ENCODE measurements at places on chromosomes 12 and 14. TPM values are rescaled to one million over a fixed set of nuclear protein-coding genes. Genes with fewer than 3 reads are reported as not detected.
A peak's percentile ranks its signal among the peaks of the same experiment; 100 is the strongest.

The LETMD1 gene
- 39.9 TPM for total RNA-seq

The RHOF gene
- total RNA-seq = 6.5 TPM

The COX8C gene
- not detected for total RNA-seq

The ZNF10 gene
- 12.9 TPM for total RNA-seq

The NRL gene
- 0.88 TPM for total RNA-seq

GRCh38 chr14:32594766-32595165 lies 265.7 kb downstream of the AKAP6 start:
- DNase-seq = no peak

- no peak for DNase-seq
Measured at GRCh38 chr14:34174973-34175372, 224.1 kb upstream of the EGLN3 start.

DNA sequence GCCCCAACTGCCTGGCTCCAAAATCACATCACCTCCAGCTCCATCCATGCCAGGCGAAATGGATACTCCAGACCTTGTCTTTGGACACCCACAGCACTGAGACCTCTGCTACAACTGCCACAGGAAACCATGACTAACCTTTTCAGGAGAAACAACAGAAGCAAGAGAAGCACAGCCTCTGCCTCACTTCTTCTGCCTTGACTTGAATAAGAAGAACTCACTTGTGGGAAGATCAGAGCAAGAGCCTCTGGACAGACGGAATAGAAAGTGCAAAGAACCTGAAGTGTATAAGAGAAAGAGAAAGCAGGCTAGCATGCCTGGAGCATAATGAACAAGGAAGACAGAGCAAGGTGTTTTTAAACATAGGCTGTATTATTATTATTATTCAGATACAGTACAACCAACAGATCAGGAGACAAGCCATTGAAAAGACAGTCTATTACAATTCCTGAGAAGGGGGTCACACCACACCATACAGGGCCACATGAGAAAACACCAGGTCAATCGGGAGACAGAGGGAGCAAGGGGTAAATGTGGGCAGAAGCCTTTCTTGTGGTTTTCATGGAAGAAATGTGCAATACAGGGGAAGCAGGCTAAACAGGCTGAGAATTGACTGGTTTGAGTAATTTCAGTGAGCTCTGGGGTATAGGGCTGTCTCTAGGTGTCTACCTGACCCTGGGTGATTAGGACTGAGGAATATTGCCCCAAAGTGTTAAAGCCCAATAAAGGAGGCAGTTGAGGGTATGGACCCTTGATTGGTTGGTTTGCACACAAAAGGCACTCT lies 7.4 kb upstream of the OR10P1 start:
- DNase-seq = peak; percentile 24

DNA sequence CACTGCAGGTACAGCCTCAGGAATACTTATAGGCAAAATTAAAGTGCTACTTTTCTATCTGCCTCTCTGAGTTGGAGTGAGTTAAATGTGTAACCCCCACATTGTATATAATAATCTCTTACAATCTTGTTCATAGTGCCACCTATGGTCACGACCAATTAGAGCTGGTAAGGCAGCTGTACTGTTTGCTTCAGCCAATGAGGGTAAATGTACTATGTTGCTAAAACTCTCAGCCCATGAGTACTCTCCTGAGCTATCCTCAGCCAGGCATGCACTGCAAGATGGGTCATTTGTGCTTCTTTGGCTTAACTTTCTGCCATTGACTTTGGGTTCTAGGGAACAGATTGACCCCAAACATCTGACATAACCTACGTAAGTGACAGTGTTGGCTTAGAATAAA lies 15.0 kb upstream of the MDM2 start:
- DNase-seq = peak; percentile 69

DNA sequence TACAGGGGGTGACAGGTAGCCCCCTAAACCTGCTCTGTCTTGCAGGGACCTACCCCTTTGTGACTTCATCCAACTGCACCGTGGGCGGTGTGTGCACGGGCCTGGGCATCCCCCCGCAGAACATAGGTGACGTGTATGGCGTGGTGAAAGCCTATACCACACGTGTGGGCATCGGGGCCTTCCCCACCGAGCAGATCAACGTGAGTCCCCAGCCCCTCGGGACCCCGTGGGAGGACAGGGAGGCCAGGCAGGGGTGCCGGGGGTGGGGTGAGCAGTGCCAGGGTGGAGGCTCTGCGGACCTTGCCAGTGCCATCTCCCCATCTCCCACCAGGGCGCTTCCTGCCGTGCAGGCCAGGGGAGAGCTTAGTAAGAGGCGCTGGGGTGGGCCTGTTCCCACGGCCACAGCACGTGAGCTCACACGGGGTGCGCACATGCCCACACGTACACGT lies 11.1 kb upstream of the SIVA1 start:
- DNase-seq = no peak

- peak; percentile 97 for DNase-seq
Measured at GRCh38 chr12:14948672-14949071, 10.3 kb upstream of the ERP27 start.

The CCDC198 gene
- 0.51 TPM for total RNA-seq

The TAS2R13 gene
- total RNA-seq = 1.0 TPM
